NCI-H2081 treated with DMSO at 0.1 percent for 48 hours (cell line): ENCODE measurements at places on chromosomes 1 and 21.

DNA sequence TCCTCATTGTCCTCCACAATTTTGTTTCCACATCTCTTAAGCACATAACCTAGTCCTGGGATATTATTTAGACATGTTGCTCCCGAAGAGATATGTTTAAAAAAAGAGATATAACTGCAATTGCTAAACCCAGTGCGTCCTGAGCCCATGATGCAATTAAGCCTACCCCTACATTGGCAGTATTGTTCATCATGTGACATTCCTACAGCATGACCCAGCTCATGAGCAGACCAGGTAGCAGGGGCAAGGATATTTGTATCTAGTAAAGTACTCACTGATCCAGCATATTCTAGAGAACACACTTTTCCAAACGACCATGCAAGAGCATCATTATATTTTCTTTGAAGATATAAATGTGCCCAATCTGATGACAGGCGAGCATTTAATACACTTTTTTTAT lies 1.2 kb downstream of the ADAM30 start:
- DNase-seq = no peak

GRCh38 chr1:33388805-33389771 lies 41.8 kb downstream of the PHC2 start:
- no peak for DNase-seq

- peak; percentile 59 for DNase-seq
These were observed 48.0 kb downstream of the MAN1C1 start for GRCh38 chr1:25664357-25665199.

- no peak for DNase-seq
These were observed 122.3 kb downstream of the SYT2 start for GRCh38 chr1:202587859-202588485.

GRCh38 chr1:238377280-238377919 lies 486.7 kb upstream of the ZP4 start:
- DNase-seq = no peak

GRCh38 chr1:160618763-160619274 lies 28.0 kb downstream of the SLAMF1 start:
- DNase-seq = no peak

- DNase-seq = no peak
These were observed 155.8 kb upstream of the UBE2U start for GRCh38 chr1:64047549-64047996.

GRCh38 chr1:225963735-225964530 lies 22.9 kb upstream of the LEFTY2 start:
- DNase-seq = no peak

DNA sequence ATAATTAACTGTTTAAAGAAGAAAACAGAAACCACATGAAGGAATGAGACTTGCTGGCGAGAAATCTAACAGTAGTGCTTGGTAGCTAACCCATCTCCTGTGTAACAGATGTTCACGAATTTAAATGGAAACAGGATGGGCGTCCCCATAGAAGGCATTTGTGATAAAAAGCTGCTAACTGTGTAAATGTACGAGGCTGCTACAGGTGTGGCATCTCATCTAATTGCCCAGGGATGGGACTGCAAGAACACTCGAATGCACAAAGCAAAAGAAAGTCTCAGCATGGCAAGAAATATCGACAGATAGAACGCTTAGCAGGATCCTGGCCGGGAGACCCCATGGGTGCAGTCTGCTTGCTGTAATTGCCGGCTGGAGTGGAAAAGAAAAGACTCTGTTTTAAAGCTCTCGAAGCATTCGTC lies 112.7 kb downstream of the RUNX1 start:
- no peak for DNase-seq

- no peak for DNase-seq
These were observed 297.1 kb upstream of the ZRANB2 start for GRCh38 chr1:71377886-71378285.

DNA sequence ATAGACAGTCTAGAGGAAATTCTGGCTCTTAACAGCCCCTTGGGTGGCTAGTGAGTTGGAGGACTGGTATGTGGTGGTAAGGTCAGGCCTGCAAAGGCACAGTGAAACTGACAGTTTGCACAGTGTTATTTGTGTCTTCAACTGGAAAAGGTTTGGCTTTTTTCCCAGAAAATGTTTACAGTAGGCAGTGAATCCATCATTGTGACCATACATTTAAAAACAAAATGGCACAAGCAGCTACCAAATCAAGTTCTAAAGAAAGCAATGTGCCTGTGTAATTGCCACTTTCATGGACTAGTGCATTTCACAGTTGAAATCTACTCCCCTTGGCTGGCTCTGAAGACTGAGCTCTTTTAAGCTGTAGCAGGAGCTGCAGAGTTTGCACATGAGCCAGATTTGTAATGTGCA lies 24.8 kb downstream of the ATPAF1 start:
- DNase-seq = peak; percentile 96

DNA sequence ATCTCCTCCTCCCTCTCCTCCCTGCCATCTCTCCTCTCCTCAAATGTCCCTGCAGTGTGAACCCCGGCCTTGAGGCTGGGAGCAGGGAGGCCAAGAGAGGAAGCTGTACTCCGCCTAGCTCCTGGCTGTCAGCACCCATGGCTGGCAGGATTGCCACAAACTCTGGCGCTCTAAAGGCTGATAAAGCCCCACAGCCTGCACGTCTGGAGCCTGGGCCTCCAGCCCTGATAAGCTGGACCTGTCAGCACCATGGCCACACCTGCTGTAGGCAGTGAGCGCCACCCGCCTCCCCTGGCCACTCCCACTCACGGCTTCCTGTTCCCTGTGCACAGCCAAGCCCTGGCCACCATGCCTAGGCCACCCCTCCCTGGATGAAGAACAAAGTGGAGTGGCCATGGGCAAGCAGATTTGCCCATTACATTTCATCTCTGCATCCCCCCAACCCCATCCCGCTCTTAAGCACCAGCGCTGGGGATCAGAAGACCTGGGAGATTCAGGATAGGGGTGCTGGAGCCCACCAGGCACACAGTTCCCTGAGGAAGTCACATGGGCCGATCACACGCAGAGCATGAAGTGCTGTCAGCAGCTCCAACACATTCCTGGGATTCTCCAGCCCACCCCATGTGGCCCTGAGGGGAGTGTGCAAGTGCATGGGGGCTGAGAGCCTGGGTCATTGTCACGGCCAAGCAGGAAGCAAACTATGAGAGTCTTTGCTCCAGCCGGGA lies 24.2 kb upstream of the NPPB start:
- DNase-seq = no peak

- no peak for DNase-seq
These were observed 32.0 kb downstream of the RSPH1 start for GRCh38 chr21:42463861-42464515.

DNA sequence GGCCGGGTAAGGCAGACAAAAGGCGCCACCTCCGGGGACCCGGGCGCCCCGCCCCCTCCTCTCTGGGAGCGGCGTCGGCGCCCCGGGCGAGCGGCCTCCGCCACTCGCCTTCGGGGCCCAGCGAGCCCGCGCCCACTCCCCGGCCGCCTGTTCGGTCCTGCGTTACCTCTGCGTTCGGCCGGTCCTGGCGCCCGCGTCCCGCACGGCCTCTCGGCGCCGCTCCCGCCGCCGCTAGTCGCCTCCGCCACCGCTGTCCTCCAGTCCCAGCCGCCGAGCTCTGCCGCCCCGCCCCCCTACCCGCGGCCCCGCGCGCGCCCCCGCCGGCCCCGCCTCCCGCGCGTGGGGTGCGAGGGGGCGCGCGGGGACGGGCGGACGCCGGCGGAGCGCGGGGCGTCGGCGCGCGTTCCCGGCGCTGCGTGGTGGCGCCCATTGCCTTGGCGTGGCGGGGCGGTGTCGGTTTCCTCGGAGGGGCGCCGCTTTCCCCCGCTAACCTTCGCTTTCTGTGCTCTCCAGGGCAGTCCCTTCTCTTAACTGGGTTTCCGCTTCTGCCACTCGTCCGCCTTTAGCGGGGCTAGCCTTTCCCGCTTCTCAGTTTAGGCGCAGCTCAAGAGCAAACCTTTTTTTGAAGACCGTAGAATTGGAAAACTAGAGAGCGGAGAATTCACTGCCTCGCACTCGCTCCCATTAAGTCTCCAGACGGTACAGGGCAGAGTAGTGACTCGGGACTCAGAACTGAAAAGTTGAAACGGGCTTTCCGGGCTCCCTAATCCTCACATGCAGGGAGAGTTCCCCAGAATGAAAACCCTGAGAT lies at the start of gene HP1BP3:
Gene HP1BP3 (minus strand): TSS at position 279 of the 811 bp plus-strand sequence. CDS start 6,867 bp downstream, outside the sequence.
- no peak for DNase-seq

- no peak for DNase-seq
These were observed 33.8 kb downstream of the PATJ start for GRCh38 chr1:61776091-61776490.

DNA sequence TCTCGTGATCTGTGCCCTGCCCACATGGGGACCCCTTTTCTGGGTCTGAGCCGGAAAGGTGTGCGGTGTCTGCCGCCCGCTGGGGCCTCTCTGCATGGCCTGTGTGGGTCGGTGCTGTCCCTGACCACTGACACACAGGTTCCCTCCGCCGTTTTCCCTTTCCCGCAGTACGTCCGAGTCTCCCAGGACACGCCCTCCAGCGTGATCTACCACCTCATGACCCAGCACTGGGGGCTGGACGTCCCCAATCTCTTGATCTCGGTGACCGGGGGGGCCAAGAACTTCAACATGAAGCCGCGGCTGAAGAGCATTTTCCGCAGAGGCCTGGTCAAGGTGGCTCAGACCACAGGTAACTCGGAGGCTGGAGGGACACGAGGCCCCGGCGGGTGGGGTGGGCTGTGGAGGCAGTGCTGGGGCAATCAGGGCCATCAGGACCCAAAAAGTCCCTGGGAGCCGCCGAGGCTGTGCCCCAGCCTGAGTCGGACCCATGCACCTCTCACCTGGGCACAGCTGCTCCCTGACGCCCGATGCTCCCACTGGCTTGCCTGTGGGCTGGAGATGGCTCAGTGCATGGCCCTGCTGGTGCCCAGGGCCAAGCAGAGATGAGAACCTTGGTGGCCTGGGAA lies 13.3 kb downstream of the TRPM2 start:
- DNase-seq = no peak

GRCh38 chr1:65773391-65774123 lies 19.1 kb upstream of the PDE4B start:
- no peak for DNase-seq

GRCh38 chr1:9182784-9183257 lies 51.8 kb upstream of the H6PD start:
- no peak for DNase-seq

DNA sequence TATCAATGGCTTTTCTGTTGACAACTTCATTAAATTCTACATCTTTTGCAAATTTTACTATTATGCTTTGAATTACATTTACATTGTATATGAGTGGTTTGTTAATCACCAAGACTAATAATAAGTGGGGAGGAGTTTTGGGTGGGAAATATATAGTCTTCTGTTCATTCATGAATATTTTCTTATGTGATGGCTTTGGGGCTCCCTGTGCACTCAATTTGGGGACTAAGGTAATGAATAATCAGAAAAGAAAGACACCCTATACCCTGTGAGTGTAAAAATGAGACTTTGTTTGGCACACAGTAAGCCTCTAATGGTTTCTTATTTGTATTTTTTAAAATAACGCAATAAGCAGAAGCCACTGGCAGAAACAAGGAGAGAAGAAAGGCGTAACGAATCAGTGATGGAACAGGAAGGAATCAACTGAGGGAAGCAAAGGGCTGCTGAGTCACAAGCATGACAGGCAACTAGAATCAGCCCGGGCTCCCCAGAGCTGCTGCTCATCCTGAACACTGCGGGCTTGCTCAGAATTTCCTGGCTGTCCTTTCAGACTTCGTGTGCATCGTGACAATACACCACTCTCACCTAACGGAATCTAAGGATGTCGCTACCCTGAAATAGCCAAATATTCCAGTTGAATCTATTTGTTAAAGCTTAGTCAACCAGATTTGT lies 20.8 kb upstream of the RGS2 start:
- DNase-seq = no peak

GRCh38 chr1:37593726-37594125 lies 2.0 kb downstream of the GNL2 start:
- no peak for DNase-seq

- no peak for DNase-seq
These were observed at the start of gene NCMAP for GRCh38 chr1:24555591-24556413. TSS of gene NCMAP (plus strand) at chr1:24556087. CDS start at chr1:24595431, 39,344 bp downstream.

DNA sequence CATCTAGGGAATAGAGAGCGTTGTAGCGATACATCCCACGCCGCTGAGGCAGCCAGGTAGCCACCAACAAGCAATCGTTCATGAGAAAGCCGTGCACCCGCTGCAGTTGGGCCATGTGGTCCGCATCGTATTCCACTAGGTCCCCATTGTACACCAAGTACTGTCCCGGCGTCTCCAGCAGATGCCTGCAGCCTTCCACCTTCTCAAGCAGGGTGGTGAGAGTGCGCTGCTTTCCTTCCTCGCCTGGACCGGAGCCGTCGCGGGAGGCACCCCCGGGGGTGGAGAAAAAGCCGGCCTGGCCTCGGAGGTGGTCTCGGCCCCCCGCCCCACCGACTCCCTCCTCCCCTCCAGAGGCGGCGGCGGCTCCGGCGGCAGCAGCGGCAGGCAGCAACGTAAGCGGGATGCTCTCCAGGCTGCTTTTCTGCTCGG lies 595 bp downstream of the EXOC8 start:
- DNase-seq = no peak

GRCh38 chr1:205481629-205482151 lies 22.8 kb upstream of the CDK18 start:
- DNase-seq = no peak

GRCh38 chr1:116375887-116376728 lies 3.1 kb downstream of the ATP1A1 start:
- DNase-seq = no peak

GRCh38 chr1:114979278-114979891 lies 50.2 kb upstream of the TSHB start:
- DNase-seq = peak; percentile 0

DNA sequence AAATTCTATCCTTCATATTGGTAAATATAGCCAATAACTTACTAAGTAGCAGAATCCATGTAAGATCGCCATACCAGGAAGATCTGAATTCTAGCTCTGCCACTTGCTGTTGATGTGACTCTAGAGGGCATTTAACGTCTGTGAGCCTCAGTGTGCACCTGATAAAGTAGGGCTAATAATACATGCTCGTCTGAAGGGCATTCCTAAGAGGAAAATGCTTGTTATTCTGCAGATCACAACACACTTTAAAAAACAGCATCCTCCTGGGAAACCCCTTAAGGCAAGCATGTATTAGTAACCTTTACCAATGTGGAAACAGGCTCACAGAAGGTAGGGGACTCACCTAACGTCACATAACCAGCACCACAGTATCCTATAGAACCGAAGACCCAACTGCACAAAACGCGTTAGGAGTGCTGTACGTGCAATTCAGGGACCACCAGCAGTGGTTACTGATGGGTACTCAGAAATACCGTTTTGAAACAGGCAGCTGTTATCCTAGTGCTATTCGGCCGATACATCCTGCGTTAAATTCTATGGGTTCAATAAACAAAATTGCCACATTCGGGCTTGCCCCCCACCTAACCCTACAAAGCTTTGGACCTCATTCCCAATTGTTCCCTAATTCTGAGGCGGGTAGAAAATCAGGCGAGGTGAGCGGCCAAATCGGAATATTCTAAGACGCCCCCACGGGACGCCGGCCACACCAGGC lies 758 bp downstream of the DEPDC1 start:
- no peak for DNase-seq
